ENCODE measurements at places on chromosomes 7 and 10. TPM values are rescaled to one million over a fixed set of nuclear protein-coding genes. Genes with fewer than 3 reads are reported as not detected.

SFRP5 gene
- total RNA-seq, result 1.1 TPM

DNA sequence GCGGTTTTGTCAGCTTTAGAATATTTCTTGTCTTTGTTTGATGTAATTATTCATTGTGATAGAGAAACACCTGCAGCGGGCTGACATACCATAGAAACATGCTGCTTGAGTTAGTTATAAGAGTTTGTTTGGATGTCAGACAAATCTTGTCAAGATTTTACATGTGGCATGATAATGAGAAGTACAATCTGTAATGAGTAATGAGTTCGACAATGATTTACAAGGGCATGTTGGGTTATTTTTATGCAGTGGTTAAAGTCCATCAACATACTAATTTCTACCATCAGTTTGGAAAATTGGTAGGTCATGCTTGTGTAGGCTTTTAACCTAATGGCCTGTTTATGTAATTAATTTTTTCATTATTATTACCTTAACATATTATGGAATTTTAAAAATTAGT lies 31.3 kb downstream of the FZD1 start:
- DNase-seq, result no peak

- no peak for DNase-seq
Measured at GRCh38 chr7:128796327-128796726, 4.6 kb downstream of the CCDC136 start.

ZNF783 gene
- 35.5 TPM for total RNA-seq

GIMAP5 gene
- not detected for total RNA-seq

DNA sequence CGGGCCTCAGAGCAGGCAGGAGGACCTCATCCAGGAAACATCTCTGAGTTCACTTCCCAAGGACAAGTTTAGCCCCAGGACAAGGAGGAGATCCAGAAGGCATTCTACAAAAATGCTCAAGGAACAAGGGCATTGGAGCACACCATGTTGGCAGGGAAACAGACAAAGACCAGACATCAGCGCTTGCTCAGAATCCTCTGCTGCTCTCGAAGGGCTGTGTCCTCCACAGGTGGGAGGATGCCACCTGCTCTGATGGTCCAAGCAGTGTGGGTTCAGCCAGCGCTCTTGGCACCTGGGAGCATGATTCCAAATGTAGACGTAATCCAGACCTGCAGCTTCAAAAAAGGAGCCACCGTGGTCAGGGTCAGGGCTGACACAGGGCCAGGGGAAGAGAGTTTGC lies 160.7 kb downstream of the DPP6 start:
- no peak for DNase-seq

DNA sequence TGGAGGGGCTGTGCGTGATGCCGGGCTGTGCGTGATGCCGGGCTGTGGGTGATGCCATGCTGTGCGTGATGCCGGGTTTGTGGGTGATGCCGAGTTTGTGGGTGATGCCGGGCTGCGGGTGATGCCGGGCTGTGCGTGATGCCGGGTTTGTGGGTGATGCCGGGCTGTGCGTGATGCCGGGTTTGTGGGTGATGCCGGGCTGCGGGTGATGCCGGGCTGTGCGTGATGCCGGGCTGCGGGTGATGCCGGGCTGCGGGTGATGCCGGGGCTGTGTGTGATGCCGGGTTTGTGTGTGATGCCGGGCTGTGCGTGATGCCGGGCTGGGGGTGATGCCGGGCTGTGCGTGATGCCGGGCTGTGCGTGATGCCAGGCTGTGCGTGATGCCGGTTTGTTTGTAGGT lies 128.9 kb downstream of the FAM53B start:
- DNase-seq, result no peak

MUC12 gene
- 1.1 TPM for total RNA-seq

- DNase-seq, result no peak
Measured at GRCh38 chr10:58299580-58299979, 30.6 kb downstream of the CISD1 start.

GRCh38 chr7:156625580-156625979 lies 15.0 kb upstream of the RNF32 start:
- no peak for DNase-seq

ZNF425 gene
- 7.3 TPM for total RNA-seq

GRCh38 chr10:115827231-115828009 lies 445.6 kb downstream of the GFRA1 start:
- no peak for DNase-seq

GRCh38 chr10:124647421-124648130 lies 96.6 kb downstream of the FAM53B start:
- DNase-seq, result no peak

TMEM140 gene
- 0.14 TPM for total RNA-seq

DNA sequence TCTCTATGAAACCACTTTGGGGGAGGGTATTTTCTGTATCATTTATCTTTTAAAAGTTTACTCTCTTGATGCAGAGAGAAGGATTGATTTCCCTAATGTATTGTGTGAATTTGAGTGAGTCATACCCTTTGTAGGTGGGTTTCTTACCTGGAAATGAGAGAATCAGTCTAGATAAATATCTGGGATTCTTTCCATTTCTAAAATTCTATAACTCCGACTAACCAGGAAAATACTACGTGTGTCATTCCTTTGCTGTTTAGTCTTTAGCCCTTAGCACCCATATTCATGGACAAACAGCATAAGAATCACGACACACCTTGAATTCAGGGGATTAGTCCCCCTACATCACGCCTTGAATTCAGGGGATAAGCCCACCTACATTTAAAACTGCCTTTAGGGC lies 139.1 kb downstream of the GATA3 start:
- no peak for DNase-seq

- DNase-seq, result no peak
Measured at GRCh38 chr7:68180761-68181160, 1184.1 kb downstream of the TYW1 start.

PIP gene
- total RNA-seq, result not detected

GRCh38 chr7:85162721-85163120 lies 24.1 kb downstream of the SEMA3D start:
- DNase-seq, result no peak

DNA sequence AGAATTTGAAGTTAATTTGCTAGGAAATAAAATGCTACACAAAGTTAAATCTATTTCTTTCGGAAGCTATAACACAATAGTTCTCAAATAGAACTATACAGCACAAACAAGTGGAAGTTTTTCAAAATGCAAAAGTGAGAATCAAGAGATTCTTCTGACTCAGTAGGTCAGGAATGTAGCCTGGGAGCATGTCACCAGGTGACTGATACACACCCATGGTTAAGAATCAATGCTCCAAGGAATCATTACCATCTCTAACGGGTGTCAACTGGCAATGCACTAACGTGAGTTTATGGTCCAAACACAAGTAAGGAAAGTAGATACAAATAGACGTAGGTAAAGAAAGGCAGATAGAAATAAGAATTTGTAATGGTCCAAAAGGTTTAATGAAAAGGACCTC lies 170.5 kb downstream of the SRPK2 start:
- DNase-seq, result no peak

GRCh38 chr7:4993471-4993870 lies 34.5 kb upstream of the MMD2 start:
- DNase-seq, result no peak

- DNase-seq, result no peak
Measured at GRCh38 chr7:151579644-151580043, 59.9 kb upstream of the RHEB start.

CACNA2D1 gene
- 14.7 TPM for total RNA-seq

DNA sequence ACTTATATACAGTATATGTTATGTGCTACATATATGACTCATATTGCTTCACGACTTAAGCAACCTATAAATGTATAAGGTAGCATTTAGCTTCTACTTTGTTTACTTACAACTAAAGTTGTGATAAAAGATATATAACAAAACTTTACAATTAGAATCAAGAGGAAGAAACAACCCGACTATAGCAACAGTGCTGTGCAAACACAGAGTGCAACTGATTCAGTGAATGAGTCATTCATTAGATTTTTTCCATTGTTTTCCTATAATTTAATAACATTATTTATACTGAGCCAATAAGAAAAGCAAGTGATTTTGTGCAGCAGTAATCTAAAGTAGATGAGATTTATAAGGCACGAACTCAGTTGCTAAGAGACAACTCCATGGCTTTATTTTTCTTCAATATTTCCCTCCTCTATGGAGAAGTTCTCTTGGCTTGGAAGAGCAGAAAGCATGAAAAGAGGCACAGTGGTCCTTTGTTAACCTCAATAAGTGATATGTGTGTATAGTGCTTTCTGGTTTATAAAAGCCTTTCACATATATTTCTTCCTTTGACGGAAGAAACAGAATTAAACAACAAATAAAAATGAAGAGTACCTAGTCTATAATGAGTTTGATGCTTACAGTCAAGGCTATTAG lies 19.8 kb downstream of the CEP41 start:
- DNase-seq, result no peak

GRCh38 chr7:121178869-121179497 lies 149.8 kb upstream of the WNT16 start:
- DNase-seq, result no peak

GRCh38 chr7:157003445-157003755 lies 7.1 kb downstream of the MNX1 start:
- no peak for DNase-seq

DNA sequence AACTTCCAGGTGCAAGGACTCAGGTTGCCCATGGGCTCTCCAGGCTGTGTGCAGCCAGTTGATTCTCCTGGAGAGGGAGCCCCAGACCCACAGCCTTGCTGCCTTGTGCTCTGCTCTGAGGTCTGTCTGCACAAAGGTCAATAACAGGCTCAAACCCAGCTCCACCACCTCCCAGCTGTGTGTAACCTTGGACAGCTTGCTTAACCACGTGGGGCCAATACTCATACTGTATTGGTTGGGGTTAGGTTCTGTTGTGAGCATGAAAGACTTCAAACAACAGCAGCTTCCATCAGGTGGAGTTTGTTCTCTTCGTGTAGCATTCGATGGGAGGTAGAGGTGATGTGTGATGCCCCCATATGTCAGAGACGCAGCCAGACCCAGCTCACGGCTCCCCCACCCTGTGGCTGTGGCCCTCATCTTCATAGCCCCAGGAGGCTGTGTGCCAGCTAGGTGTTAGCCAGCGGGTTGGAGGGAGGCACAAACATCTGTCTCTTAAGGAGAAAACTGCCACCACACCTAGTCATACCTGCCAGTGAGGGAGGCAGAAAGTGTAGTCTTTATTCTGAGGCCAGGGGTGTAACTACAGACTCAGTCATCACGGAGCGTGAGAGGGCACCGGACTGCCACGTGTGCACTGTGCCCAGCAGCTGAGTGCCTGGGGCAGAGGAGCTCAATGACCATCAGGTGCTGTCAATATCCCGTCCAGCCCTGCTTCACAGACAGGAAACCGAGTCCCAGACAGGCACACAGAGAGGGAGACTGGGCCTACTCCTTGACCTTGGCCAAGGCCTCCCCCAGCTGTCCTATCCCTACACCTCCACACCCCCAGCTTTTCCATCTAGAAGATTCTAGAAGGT lies 8.1 kb upstream of the POLD2 start:
- DNase-seq, result no peak

DNA sequence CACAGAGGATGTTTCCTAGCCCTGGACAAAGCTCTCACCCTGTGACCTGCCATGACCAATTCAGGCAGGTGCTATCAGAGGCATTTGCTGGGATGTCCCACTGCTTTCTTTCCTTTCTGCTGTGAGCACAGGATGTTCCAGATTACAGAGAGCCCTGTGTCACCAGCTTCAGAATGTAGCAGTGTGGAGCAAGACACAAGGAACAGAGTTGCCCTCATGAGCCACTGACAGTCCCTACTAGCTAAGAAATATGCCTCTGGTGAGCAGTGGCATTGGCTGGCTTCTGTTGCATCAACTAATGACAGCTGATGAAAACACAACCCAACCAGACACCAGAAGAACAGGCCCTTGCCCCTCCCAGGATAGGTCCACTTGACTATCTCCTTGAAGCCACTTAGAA lies 337.2 kb downstream of the TNS3 start:
- no peak for DNase-seq

GRCh38 chr7:75969182-75969581 lies 25.2 kb downstream of the TMEM120A start:
- DNase-seq, result no peak

GRCh38 chr7:140610204-140611165 lies 30.1 kb downstream of the DENND2A start:
- DNase-seq, result no peak

DNA sequence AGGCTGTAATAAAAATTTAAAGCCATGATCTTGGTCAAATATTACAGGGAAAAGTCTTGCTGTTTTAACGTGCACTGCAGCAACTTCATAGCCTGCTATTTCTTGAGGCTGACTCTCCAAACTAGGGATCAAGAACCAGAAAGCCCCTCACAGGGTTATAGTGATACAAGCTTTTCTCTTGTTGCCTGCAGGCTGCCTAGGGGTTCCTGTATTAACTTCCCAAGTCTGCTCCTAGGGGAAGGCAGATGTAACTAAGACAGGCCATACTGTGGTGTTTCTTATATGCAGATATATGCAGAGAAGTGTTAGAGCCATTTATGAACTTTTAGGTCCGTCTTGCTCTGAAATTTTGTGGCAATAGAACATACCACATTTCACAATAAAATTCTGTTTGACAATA lies 175.7 kb downstream of the FOXP2 start:
- no peak for DNase-seq

All from mesothelial cell of epicardium (in vitro differentiated cells).